ENCODE measurements at places on chromosomes 6 and 20. TPM values are rescaled to one million over a fixed set of nuclear protein-coding genes. Genes with fewer than 3 reads are reported as not detected.

DNA sequence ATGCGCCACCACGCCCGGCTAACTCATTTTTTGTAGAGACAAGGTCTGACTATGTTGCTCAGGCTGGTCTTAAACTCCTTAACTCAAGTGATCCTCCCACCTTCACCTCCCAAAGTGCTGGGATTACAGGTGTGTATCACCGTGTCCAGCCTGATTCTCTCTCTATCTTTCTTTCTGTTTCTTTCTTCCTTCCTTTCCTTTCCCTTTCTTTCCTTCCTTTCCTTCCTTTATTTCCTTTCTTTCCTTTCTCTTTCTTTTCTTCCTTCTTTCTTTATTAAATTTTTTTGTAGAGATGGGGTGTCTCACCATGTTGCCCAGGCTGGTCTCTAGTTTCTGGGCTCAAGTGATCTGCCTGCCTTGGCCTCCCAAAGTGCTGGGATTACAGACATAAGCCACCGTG is 38.7 kb upstream of the MTHFD1L start:
- H3K4me3 ChIP-seq: no peak overlapping the region
- no peak overlapping the region for H3K27ac ChIP-seq
- no peaks in the 10 kb centered on the region for H3K27me3 ChIP-seq
- H3K4me1 ChIP-seq: peaks cover 13% of the 10 kb centered on the region

DNA sequence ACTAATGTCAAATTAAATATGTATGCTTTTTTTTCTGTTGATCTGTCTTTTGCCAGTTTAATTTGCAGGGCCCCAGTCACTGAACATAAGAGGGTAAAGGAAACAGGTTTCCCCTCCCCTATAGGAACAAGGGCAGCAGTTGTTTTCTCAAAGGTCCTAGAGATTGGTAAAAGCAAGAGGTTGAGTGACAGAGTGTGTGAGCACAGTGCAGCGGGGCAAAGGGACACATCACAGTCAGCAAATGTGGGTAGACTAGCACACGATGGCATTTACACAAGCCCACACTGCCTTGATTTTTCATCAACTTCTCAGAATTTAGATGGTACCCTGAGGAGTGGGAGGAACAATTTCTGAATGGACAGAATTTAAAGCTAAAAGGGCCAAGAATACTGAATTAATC is 138.7 kb upstream of the MYLIP start:
- no peak for DNase-seq
- peaks cover 5% of the 10 kb centered on the region for H3K4me1 ChIP-seq
- H3K27me3 ChIP-seq: no peaks in the 10 kb centered on the region
- H3K4me3 ChIP-seq: no peak overlapping the region

DNA sequence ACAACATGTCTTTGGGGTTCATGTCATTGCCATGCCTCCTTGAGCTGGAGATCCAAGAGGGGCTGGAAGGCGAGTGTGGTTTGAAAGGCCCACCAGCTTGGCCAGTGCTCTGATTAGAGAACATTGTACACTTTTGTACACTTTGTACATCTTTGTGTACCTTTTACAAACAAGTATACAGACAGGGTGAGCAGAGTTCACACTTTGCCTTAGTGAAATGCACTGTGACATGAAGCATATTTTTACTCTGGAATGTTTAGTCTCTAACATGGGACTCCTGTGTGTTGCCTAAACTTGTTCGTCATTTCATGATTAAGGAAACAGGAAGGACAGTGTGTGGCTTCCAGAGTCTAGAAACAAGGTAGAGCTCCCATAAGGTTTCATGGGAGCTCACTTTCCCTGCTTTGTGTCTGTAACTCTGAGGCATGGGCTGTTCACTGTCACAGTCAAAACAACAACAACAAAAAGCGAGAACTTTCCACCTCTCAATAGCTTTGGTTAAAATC is 225.8 kb upstream of the SOX4 start:
- peaks cover 47% of the 10 kb centered on the region for H3K4me1 ChIP-seq
- no peak for DNase-seq
- no peaks in the 10 kb centered on the region for H3K27me3 ChIP-seq
- no peaks in the 10 kb centered on the region for H3K36me3 ChIP-seq
- H3K4me3 ChIP-seq: no peak overlapping the region
- H3K27ac ChIP-seq: no peak overlapping the region

- no peak overlapping the region for H3K27ac ChIP-seq
- DNase-seq: peak; percentile 60
- H3K27me3 ChIP-seq: no peaks in the 10 kb centered on the region
- H3K36me3 ChIP-seq: no peaks in the 10 kb centered on the region
Observed at GRCh38 chr6:33851959-33852358, 48.2 kb upstream of the MLN start.

DNA sequence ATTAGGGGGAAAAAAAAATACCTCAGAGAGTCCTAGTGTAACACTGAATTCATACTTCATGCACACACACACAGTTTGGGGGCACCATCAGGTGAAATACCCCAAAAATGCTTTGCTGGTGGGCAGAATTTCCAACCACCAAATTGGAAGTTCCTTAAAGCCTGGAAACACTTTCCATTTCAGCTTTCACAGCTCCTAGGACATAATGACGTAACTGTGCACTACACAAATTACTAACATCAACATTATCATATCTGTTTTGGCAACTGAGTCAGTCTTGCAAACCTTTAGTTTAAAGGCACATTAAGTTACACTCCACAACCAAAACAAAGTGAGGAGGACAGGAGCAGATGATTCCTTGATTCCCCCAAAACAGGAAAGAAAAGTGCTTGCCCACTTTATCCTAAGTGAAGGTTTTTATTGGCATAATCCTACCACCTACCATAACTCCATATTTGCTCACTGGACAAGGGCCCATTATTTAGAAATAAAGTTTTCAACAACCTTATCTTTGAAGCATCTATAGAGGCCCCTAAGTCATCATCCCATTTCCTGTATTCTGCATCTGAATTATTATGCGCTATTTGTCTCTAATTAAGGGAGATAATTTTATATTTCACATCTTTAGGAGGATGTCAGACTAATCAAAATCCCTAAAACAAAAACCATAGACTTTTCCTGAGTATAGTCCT is 3.4 kb downstream of the MBOAT1 start:
- no peak overlapping the region for H3K27ac ChIP-seq
- no peak overlapping the region for H3K4me3 ChIP-seq
- H3K27me3 ChIP-seq: peaks cover 46% of the 10 kb centered on the region
- H3K4me1 ChIP-seq: peaks cover 17% of the 10 kb centered on the region
- no peaks in the 10 kb centered on the region for H3K36me3 ChIP-seq

- no peaks in the 10 kb centered on the region for H3K27me3 ChIP-seq
- H3K27ac ChIP-seq: no peak overlapping the region
- H3K36me3 ChIP-seq: no peaks in the 10 kb centered on the region
- peak; percentile 46 for DNase-seq
- no peak overlapping the region for H3K4me3 ChIP-seq
Observed at GRCh38 chr6:92415656-92416055, 1003.7 kb downstream of the EPHA7 start.

DNA sequence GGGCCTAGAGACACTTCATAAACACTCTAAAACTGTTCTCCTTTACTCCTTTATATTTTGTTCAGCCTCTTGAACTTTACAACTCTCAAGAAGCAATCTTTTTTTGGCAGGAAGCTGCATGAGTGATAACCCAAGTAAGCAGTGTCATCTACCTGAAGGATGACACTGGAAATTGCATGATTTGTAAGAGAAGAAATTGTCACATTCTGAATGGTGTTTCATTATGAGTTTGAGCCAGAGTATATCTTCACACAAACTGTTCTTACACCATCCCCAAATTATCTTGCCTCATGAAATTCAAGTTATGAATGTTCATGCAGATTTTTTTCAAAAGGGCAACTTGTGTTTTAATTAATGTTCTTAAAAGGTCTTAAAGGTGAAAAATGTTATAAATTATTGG is 799.3 kb downstream of the TBC1D32 start:
- H3K4me1 ChIP-seq: no peaks in the 10 kb centered on the region
- H3K27me3 ChIP-seq: no peaks in the 10 kb centered on the region
- H3K27ac ChIP-seq: no peak overlapping the region

DNA sequence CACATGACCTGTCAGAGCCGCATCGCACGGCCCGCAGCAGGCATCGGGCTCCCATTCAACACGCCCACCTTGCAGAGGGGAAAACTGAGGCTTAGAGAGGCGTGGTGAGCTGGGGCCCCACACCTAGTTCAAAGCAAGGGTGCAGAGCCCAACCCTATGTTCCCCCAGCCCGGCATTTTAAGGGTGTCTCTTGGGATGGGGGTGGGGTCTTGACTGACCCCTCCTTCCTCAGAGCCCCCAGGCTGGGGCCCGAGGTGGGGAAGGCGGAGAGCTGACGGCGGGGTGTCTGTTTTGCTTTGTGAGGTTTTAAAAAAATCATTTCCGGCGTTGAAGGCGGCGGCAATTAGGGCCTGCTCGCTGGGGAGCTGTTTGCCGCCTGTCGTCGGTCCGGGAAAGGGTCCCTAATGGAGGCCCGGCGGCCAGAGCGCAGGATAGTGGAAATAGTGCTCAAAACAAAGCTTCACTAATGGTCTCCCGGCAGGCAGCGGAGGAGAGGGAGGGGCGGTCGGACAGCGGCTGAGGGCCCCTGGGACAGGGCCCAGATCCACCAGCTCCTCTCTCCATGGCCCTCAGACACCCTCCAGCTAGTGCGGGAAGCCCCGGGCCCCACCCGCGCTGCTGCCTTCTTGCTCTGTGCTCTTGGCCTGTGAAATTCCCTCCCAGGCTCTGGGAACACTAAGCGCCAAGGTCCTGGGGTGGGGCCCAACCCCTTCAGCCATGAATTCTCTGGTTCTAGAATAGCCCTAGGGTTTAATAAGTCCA is 11.9 kb downstream of the VSTM2L start:
- peak overlapping the region; percentile 25 for H3K4me3 ChIP-seq
- H3K36me3 ChIP-seq: no peaks in the 10 kb centered on the region
- H3K27ac ChIP-seq: peak overlapping the region; percentile 72
- no peaks in the 10 kb centered on the region for H3K27me3 ChIP-seq

DNA sequence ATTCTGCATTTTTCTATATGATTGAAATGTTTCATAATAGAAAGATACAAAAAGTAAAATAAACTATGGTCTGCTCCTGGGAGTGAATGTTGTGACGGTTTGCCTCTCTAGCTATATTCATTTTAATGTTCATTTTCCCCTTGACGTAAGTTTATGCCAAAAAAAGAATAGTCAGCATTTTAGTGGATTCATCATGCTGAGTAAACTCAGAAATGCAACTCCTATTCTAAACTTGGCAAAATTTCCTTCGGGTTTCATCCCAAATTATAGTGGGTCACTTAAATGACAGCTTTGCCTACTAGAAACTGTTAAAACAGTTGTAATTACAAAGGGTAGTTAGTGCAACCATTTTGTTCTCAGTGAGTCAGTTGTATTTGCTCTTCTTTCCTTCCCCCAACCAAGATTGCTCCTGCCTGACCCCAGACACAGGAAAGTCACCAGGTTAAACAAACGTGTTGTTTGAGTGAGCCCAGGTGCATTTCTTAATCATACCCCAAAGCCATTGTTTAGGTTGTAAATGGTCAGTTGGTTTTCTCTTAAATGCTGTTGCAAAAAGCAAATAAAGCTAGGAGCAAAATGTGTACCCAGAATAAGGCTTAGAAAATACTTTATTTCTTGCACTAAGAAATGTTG is 482.3 kb upstream of the SOX4 start:
- peaks cover 44% of the 10 kb centered on the region for H3K4me1 ChIP-seq
- no peak for DNase-seq
- H3K27ac ChIP-seq: no peak overlapping the region
- H3K27me3 ChIP-seq: no peaks in the 10 kb centered on the region
- H3K4me3 ChIP-seq: no peak overlapping the region

- H3K36me3 ChIP-seq: no peaks in the 10 kb centered on the region
- H3K27me3 ChIP-seq: no peaks in the 10 kb centered on the region
- DNase-seq: no peak
- H3K4me1 ChIP-seq: no peaks in the 10 kb centered on the region
- H3K27ac ChIP-seq: no peak overlapping the region
Observed at GRCh38 chr20:26308961-26309360, 612.3 kb upstream of the ZNF337 start.

DNA sequence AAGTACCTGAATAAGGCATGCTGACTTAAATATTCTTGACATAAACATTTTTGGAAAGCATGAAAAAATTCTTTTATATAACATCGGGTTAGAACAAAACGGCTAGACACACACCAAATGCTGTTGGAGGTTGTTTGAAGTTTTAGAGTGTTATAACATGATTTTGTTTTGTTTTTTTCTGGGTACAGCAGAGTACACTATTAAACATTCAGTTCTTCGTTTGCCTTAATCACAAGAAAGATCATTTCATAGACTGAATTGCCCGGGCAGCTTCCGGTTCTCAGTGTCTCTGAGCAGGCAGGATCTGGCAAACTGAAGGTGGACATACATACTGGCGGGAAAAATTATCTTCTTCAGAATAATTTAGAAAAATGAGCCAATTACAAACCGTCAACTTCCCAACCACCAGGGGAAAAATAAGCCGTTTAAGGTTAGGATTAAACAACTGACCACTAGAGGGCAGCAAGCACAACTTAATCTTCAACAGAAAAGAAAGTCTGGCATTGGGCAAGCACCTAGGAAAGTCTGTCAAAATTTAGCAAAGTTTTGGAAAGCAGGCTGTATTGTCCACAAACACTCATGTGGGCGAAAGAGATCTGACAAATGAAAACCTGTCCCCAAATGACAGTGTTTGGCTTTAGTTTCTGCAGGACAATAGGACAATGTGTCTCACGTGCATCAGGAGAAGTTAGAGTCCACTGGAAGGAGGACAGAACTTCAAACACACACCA is 15.0 kb downstream of the ZNF217 start:
- DNase-seq: peak; percentile 90
- no peaks in the 10 kb centered on the region for H3K27me3 ChIP-seq
- peaks cover 25% of the 10 kb centered on the region for H3K36me3 ChIP-seq
- no peak overlapping the region for H3K27ac ChIP-seq
- peak overlapping the region; percentile 14 for H3K4me3 ChIP-seq

- H3K27ac ChIP-seq: no peak overlapping the region
- peaks cover 4% of the 10 kb centered on the region for H3K4me1 ChIP-seq
- H3K36me3 ChIP-seq: no peaks in the 10 kb centered on the region
Observed at GRCh38 chr6:151661928-151662327, 145.6 kb upstream of the ESR1 start.

- H3K27ac ChIP-seq: no peak overlapping the region
- DNase-seq: peak; percentile 40
- H3K27me3 ChIP-seq: no peaks in the 10 kb centered on the region
- peaks cover 27% of the 10 kb centered on the region for H3K4me1 ChIP-seq
- no peaks in the 10 kb centered on the region for H3K36me3 ChIP-seq
- no peak overlapping the region for H3K4me3 ChIP-seq
Observed at GRCh38 chr20:20956513-20956931, 149.6 kb downstream of the LINC00237 start.

- no peaks in the 10 kb centered on the region for H3K27me3 ChIP-seq
- DNase-seq: no peak
- H3K4me3 ChIP-seq: no peak overlapping the region
- no peaks in the 10 kb centered on the region for H3K4me1 ChIP-seq
- no peaks in the 10 kb centered on the region for H3K36me3 ChIP-seq
- H3K27ac ChIP-seq: no peak overlapping the region
Observed at GRCh38 chr6:67431076-67431475, 1204.0 kb upstream of the ADGRB3 start.

Gene HRH3
- total RNA-seq: 1.7 TPM

Gene BPIFB1
- not detected for total RNA-seq

Gene EZR
- 52.0 TPM for total RNA-seq

Gene SLC2A10
- 9.2 TPM for total RNA-seq

Gene PRL
- not detected for total RNA-seq

Gene THBS2
- 0.13 TPM for total RNA-seq

Gene C20orf144
- not detected for total RNA-seq
